ENCODE measurements at places on chromosomes 5 and 9.

DNA sequence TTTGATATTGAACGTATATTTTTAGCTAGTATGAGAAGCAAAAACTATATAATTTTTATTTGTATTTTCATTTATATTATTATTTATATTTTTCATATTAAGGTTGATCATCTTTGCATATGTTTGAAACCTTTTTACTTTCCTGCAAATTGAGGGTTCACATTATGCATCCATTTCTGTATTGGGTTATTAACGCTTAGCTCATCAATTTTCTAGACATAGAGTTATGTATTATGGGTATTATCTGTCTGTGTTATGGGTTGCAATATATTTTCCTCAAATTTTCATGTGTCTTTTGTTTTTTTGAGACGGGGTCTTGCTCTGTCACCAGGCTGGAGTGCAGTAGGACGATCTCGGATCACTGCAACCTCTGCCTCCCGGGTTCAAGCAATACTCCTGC lies 2377.0 kb upstream of the WWC1 start:
- ATAC-seq, result no peak

DNA sequence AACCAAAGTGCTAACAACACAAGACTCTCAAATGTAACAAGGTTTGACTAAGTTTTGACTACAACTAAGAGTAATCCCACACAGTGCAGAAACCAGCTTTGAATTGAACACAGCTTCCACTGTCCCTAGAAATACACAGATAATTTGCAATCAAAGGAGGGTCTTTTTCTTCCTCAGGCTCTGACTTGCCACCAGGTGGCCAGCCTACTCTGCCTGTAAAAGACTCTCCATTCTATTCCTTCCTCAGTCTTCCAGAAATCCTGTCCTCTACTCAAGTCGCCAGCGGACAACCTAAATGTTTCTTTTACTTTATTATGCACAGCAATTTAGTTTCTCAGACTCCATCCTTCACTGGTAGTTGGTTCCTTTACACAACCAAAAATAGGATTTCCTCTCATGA lies 32.2 kb upstream of the MCTP1 start:
- ATAC-seq, result no peak

- no peak for ATAC-seq
These were observed 12.2 kb downstream of the PPP3R2 start for GRCh38 chr9:101582553-101582952.

DNA sequence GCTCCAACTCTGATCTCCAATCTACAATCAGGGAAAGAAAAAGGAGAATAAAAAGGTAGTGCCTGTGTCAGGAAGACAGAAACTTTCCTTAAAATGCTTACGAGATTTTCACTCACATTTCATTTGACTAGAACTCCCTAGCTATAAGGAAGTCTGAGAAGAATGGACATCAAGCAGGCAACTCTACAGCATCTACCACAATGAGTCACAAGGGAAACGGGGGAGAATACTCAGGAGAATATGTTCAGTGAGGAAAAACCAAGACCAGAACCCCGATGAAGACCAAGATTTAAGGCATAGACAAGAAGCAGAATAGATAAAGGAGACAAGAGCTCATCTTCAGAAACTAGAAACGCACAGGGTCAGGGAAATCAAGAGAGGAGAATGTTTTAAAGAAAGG lies 9.0 kb upstream of the SETD9 start:
- no peak for ATAC-seq

DNA sequence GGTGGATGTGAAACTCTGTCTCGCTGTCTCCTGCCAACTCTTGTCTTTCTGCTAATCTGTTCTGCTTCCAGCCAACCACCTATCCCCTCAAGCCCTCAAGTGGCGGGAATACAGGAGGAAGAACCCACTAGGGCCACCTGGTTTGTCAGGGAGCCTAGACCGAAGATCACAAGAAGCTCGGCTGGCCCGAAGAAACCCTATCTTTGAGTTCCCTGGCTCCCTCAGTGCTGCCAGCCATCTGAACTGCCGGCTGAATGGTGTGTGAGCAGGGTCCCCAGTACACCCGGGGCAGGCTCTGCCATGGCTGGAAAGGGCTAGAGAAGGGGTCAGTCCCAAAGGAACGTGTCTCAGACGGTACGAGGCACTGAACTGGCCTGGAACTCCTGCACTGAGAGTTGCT lies 49.2 kb upstream of the TESK1 start:
- ATAC-seq, result no peak

Measured in activated CD4-positive, CD25-positive, alpha-beta regulatory T cell treated with anti-CD3 and anti-CD28 coated beads, Interleukin-2, amount 50 U/mL, for 24 hours (primary cell).